ENCODE measurements at places on chromosomes 5 and 9.

- no peak for DNase-seq
Observed at GRCh38 chr9:24090566-24090965, 264.5 kb upstream of the ELAVL2 start.

DNA sequence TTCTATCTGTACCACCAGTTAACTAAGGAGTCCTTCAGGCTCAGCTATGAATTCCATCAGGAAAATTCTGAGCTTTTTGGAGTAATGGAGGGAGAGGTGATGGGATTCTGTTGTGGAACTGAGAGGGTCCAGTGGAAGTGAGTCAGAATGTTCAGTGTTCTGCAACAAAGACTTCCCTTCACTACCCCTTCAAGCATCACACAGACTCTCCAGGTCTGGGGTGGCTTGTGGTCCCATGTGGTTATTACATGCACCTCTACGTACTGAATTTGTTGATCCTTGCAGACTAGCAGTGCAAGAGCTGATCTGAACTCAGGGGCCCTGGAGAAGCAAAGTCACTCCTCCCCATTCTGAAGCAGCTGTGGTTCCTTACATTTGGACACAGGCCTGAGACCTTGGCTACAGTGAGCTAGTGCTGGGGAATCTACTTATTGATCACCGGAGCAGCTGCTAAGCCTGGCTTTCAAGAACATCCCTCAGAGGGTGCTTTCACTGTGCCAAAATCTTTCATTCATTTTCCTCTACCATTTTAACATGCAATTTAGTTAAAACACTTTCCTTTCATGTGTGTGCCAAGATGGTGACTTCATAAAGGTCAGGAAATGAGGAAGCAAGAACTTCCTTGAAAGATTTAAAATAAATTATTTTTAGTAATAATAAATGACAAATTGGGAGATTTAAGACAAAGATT, 75.0 kb upstream of the TNC start:
- DNase-seq = no peak

DNA sequence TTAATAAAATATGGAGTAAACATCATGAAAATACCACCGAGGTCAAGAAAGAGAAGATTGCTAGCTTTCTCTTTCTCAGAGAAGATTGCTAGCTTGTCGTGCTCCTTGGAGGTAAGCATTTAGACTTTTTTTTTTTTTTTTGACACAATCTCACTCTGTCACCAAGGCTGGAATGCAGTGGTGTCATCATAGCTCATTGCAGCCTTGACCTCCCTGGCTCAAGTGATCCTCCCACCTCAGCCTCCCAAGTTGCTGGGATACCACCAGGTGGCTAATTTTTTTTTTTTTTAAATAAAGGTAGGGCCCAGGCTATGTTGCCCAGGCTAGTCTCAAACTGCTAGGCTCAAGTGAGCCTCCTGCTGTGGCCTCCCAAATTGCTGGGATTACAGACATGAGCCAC, 26.3 kb upstream of the CPLANE1 start:
- no peak for DNase-seq

- no peak for DNase-seq
Observed at GRCh38 chr5:163409384-163409783, 28.0 kb upstream of the CCNG1 start.

GRCh38 chr9:70532716-70533115, 118.3 kb upstream of the KLF9 start:
- no peak for DNase-seq

DNA sequence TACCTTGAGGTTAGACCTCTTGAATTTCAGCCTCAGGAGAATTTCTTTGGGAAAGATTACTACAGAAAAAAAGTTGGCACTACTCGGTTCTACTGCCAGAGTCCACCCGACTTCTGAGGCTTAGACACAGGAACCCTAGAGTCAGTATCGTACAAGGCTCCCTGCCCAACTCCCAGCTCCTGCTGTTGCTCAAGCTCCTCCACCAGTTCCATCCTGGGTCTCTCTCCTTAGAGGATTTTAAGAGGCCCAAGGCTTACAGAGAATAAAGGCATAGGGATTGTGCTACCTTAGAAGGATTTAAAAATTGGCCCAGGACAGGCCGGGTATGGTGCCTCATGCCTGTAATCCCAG, 29.0 kb upstream of the SSBP2 start:
- DNase-seq = no peak

- DNase-seq = no peak
Observed at GRCh38 chr5:90682278-90682677, 123.7 kb downstream of the ADGRV1 start.
